ENCODE measurements at places on chromosomes 11 and 22. TPM values are rescaled to one million over a fixed set of nuclear protein-coding genes. Genes with fewer than 3 reads are reported as not detected.

The CALCB gene
- total RNA-seq: 0.28 TPM

The MED15 gene
- 58.9 TPM for total RNA-seq

The SLC22A9 gene
- total RNA-seq: not detected

The ART1 gene
- not detected for total RNA-seq

The NXPE2 gene
- total RNA-seq: not detected

The PLAAT2 gene
- 0.99 TPM for total RNA-seq

The BTBD18 gene
- not detected for total RNA-seq

The OR6T1 gene
- total RNA-seq: not detected

The AIFM3 gene
- 1.5 TPM for total RNA-seq

The MACROD1 gene
- total RNA-seq: 8.8 TPM

The HIC2 gene
- 2.4 TPM for total RNA-seq

Measured in A549 treated with GW870086 at 1 μM for 4 hours (cell line).